ENCODE measurements at places on chromosomes 2 and 18. TPM values are rescaled to one million over a fixed set of nuclear protein-coding genes. Genes with fewer than 3 reads are reported as not detected.

DNA sequence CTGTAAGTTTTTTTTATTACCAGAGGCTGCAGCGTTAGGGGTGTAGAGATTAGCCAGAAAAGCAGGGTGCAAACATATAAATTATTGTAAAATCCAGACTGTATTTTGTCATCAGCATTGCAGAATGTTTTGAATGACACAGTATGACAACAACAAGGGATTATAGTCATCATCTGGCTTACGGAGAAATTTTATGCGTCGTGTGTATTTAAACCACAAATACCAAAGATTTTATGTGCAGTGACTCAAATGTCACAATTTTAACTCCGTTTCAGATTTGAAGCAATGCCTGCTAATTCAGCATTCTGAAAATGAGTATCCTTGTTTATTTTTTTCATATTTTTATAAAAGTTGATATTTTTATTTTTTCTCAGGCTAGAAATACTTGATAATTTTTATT is 19.4 kb upstream of the TMX3 start:
- DNase-seq = no peak

DNA sequence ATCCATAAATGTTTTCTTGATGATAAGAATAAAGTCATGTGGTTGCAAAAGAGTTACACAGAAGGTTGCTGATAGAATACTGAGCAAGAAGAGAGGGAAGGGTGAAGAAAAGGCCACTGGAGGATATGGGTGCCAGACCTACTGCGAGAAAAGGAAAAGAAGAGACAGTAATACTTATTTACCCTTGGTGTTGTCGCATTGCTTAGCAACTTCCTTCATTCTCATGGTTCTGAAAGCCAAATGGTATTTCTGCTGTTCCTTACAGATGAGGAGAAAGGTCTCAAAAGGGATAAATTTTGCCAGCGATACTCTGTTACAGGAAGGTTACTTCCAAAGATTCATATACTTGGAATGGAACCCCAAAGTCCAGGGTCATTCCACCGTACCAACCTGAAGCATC is 62.5 kb downstream of the LHCGR start:
- DNase-seq = no peak

DNA sequence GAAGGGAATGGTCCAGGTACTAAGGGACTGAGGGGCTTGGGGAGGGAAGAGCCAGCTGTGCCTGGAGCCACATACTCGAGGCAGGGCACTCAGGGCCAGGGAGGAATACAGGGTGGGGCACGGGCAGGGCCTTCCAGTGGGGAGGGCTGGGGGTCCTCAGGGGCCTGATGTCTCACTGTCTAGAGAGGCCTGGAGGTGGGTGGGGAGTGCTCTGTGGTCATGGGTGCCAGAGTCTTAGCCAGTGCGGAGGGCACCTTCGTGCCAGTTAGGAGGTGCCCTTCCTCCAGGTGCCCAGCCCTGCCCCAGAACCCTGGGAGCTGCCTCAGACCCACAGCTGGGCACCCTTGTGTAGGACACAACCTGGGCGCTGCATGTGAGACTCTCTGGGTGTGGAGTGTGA is 81.2 kb downstream of the SMAD7 start:
- no peak for DNase-seq

- no peak for DNase-seq
Measured at GRCh38 chr18:10145546-10145945, 231.7 kb downstream of the VAPA start.

The KIF5C gene
- total RNA-seq = 1.1 TPM

The HOXD9 gene
- total RNA-seq = not detected

The SOWAHC gene
- total RNA-seq = 3.5 TPM

DNA sequence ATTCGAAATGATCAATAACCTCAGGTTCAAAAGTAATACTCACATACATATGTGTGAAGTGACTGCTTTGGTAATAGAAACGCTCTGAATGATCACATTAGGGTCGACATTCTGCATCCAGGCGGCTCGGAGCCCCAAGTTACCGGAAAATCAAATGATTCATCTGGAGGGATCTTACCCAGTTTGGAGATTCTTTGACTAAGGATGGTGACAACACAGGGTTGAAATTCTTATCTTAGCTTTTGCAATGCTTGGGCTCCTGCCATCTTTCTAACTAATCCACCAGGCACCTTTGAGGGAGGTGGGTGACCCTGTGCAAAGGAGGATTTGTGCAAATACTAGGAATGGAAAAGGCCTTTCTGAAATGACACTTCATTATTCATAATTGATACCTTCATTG is 10.8 kb downstream of the GBX2 start:
- DNase-seq = no peak

The OTOS gene
- not detected for total RNA-seq

GRCh38 chr2:161763153-161763552 is 138.9 kb downstream of the SLC4A10 start:
- DNase-seq = no peak

- DNase-seq = peak; percentile 84
Measured at GRCh38 chr2:216713691-216714336, 18.5 kb upstream of the IGFBP5 start.

- no peak for DNase-seq
Measured at GRCh38 chr2:146916914-146917313, 927.9 kb upstream of the ACVR2A start.

The PTPN4 gene
- 42.5 TPM for total RNA-seq

- peak; percentile 21 for DNase-seq
Measured at GRCh38 chr18:75727456-75727855, 300.0 kb upstream of the SMIM21 start.

DNA sequence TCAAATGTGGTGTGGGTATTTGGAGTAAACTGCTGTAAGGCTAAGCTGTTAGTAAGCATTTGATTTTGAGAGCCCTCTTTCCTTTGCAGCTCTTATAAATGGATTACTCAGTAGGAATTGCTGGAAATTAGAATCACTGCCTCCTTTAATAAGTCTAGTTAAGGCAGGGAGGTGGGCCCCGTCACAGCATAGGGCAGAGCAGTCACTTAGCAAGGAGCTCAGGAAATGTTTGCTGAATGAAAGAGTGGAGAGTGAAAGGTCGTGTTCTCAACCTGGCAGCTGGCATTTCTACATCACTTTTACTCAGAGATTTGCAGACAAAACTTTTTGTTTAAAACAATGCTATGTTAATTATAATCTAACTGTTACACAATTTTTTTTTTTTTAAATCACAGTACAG is 25.5 kb downstream of the ITGA6 start:
- DNase-seq = no peak

DNA sequence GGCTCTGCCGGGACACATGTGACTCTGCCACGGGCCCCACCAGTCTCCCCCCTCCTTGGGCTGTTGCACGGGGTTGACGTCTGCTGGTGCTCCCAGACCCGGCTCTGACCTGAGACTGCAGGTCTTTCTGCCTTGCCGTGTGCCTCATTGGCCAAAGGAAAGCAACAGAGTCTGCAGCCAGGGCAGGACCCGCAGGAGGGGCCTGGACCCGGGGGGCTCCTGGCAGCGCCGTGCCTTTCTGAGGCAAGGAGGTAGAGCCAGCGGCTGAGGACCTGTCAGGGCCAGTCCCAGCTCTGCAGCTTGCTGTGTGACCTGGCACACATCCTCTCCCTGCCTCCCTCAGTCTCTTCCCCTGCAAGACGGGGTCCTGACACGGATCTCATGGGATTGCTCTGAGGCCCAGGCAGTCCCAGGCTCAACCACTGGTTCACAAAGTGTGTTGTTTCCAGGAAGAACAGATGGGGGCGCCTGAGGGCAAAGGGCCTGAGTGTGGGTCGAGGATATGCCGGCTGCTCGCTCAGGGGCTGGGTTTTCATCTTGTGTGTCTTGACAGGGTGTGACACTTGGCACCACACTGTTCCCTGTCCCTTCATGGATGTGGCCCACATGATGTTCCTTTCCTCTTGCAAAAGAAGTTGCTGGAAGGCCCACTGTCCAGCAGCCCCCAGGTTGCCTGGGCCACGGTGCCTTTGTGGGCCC is 9.0 kb downstream of the CAPN10 start:
- peak; percentile 50 for DNase-seq

DNA sequence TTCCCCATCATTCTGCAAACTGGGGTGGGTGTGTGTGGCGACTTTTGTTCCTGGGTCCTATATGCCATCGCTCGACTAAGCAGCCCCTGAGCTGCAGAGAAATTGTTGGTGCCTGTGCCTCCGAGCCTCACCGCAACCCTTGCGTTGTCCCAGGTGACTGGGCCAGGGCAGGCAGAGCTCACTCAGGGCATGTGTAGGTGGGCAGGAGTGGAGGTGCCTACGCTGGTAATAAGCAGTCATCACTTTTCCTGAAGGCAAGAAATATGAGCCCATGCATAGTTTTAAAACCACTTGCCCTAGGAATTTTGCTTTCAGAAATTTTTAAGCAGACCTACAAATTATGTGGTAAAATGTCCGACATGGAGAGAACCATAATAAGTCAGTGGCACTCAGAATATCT is 197.8 kb downstream of the SMAD7 start:
- no peak for DNase-seq

- DNase-seq = no peak
Measured at GRCh38 chr2:98308532-98308931, 37.7 kb upstream of the CNGA3 start.

DNA sequence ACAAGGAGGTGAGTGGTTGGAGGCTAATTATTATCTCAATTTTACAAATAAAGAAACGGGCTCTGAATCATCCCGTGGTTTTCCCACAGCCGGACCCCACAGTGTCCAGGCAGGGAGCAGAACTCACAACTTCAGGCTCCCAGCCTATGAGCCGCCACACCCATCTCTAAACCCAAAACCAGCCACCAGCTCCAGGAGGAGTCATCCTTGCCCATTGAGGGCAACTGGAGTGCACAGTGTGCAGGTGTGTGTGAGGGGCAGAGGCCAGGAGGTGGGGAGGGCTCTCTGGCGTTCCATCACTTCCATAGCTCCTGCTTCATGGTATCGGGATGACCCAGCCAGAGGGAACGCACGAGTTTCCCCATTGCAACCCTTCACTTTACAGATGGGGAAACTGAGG is 144.5 kb downstream of the CYP26B1 start:
- no peak for DNase-seq

The RAB6C gene
- not detected for total RNA-seq

DNA sequence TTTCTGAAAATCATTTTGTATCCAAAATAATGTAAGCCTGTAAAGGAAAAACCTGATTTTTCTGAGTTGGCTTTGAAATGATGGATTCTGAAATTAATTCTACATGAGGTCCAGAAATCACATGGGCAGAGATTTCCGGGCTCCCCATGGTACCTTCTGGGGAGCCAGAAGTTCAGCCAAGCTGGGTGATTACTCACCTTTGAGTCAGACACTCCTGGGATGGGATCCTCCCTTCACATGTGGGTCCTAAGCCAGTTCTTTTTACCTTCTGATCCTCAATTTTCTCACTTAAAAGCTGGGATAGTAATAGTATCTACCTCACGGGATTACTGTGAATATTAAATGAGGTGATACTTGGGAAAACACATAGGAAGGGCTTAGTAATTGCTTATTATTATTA is 179.8 kb upstream of the EPAS1 start:
- DNase-seq = no peak

DNA sequence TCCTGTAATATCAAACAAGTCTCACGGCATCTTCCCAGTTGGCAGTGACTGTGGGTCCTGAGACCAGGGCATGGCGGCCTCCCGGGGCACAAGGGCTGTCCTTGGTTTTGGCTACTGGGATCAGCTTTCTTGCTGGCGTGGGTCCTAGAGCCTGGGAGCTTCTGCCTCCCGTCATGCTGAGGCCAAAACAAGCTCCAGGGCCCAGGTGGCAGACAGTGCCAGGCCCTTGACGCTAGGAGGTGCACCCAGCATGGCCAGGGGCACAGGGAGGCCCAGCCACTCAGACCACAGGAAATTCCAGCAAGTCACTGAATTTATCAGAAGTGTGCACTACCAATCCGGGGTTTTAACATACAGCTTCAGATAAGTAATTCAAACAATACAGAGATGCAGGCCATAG is 184.7 kb downstream of the EIPR1 start:
- DNase-seq = no peak

GRCh38 chr18:79533591-79533990 is 137.9 kb downstream of the NFATC1 start:
- no peak for DNase-seq

GRCh38 chr18:55906536-55906935 is 318.5 kb upstream of the TCF4 start:
- DNase-seq = no peak

Data from right cardiac atrium (tissue), 5 donors.